HT1080 (cell line): ENCODE measurements at places on chromosomes 7 and 10.

DNA sequence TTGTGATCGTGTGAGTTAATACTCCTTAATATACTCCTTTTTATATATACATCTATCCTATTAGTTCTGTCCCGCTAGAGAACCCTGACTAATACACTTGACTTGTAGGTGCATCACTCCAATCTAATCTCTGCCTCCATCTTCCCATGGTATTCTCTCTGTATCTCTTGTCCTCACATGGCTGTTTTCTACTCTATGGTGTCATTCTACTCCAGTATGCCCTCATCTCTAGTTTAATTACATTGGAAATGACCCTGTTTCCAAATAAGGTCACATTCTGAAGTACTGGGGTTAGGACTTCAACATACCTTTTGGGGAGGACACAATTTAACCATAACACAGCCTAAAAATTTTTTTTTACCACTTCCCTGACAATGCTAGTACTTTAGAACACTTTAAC lies 25.8 kb upstream of the TNKS2 start:
- no peak for DNase-seq

DNA sequence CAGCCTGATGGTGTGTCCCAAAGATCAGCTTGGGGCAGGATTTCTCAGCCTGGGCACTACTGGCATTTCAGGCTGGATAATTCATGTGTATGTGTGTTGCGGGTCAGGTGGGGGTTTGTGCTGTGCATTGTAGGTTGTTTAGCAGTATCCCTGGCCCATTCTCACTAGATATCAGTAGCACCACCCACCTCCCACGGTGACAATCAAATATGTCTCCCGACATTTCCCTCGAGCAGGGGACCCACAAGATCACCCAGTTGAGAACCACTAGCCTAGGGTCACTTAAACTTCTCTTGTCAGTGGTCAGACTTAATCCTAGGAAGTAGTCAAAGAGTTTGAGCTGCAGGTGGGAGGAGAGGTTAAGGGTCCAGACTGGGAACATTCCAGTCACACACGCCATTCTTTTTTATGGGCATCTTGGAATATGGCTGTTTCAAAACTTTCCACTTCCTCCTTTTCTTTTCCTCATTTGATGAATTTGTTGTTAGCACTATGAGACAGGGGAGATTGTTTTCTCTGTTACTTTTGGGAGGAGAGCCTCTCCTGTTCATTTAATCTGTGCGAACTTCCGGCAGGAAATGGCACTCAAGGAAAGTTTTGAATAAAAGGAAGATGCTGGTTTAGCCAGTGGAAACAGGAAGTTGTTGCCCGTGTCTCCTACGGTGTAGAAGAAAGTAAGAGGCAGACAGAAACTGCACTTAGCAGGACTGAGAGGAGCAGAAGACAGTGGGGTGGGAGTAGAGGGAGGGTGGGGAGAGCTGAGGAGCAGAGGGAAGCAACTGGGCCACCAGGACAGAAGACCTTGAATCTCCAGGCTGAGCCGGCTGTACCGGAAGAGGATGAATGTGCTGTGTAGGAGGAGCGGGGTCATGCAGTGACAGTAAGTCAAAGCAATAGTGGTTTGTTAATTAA lies 17.6 kb upstream of the EXOC6 start:
- DNase-seq, result no peak

DNA sequence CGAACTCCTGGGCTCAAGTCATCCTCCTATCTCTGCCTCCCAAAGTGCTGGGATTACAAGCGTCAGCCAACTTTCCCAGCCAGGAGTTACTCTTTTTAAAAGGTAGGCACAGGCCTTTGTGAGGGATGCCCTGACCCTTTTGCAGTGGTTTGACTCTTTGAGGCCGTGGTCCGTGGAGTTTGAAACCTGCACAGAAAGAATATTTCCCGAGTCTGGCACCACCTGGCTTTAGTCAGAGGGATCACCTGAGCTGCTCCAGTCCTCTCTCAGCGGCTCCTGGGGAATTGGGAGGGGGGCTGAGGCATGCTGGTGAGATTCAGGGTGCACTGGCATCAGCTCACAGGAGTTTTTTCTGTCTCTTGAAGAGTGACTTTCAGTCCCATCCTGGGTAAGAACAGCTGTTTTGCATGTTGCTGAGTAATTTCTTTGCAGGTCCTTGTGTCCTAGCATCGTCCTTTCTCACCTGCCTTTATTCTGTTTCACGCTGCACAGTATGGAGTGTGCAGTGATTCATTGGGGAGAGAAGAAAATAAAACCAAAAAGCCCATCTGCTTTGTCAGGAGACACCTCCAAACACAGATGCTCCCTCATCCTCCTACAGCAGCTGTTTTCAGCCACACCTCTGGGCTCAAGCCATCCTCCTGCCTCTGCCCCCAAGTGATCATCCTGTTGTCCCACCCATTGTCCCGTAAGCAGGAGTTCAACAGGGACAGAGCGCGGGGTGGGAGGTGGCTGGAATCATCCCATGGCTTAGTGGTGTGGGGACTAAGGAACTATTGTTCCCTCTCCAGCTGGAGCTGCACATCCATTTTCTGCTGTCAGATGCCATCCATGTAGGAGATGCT lies 284.7 kb downstream of the CAMK1D start:
- no peak for DNase-seq

DNA sequence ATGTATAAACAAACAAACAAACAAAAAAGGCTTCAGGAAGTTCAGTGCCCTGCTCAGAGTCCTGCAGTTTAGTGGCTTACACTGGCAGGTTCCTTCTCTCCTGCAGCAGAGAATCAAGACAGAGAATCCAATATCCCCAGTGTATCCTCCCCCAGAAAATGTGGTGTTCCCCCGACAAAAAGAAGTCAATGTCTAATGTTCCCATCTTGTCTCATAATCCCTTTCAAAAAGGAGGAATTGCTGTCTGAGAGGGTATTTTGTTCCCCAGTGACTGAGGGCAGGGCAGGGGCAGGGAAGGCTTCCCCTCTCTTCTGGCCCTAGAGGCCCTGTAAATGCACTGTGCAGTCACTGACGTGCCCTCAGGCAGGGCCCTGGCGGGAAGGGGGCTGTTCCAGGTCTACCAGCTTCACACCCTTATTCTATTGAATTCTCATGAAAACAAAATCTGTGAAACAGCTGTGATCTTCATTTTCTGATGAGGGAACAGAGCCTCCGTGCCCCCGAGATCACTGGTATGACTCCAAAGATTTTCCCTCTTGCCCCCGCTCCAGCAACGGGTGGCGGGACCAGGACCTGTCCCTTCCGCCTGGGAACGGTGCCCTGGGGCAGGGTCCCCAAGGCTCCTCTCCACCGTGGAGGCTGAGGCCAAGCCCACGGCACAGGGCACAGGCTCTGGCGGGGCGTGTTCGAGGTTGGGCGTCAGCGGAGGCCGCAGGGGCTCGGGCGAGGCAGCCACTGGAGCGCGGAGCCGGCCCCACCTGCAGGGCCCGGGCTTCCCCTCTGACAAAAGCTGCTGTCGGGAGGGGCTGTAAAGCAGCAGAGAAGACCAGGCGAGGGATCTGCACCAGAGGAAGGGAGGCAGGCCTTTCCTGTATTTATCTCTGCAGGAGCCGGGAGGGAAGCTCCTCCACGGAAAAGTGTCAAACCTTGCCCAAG lies 13.4 kb upstream of the WDFY4 start:
- DNase-seq, result no peak

DNA sequence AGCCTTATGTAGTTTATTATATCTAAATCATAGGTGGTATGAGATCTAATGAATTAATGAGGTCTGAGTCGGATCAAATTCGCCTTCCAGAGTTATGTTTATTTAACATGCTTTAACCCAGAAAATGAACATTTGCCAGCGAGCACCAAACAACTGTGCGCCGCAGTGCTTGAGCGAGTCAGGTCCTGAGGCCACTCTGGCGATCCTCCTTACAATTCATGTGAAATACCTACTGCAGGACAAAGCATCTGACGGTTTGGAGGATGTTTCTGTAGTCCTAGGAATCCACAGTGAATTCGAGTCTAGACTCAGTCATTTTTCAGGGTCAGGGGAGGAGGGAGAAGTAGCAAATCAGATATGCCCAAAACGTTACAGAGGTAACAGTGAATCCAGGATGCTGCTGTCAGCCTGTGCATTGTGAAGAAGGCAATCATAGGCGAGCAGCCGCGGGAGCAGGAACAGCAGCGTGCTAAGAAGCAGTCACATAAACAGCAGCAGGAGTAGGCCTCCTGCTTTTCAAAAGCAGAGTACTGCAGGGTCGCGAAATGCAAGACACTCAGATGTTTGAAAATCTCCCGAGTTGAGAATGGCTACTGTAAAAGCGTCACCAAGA lies 120.2 kb downstream of the CACNB2 start:
- DNase-seq, result no peak

DNA sequence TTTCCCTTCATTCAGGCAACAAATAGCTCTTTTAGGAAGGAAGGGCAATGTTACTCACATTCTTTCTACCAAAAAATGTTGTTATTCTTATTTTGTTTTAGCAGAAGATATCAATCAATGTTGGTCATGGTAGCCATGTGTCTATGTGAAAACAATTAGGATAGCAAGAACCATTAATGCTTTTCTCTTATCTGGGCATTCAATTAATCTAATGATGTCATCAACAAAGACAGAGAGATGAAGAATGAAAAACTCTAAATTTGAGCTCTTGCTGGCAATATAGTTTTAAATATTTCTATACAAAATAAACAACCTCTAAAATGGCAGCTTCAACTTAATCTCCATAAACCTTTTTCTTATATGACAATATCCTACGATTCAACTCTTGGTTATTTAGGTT lies 353.7 kb upstream of the ANKRD30A start:
- DNase-seq, result no peak

DNA sequence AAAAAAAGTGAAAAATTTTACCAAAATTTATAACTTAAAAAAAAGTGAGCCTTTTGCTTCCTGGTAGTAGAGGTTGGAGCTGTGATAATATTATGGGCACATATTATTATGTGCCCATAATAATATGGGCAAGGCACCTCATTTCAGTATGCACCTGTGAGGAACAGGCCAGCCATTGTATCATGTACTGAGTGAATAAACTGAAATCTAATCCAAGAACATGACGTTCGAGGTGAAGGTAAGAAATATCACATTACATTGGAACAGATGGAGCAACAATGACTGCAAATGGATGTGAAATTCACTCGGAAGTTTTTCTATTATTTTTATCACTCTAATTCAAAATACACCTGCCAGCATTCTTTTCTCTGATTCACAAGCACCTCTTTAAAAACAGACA lies 216.0 kb downstream of the KLF6 start:
- DNase-seq, result no peak
